ENCODE measurements at places on chromosomes 2 and 18.
A peak's percentile ranks its signal among the peaks of the same experiment; 100 is the strongest.

GRCh38 chr2:39470580-39470979 is 33.5 kb upstream of the MAP4K3 start:
- no peak for DNase-seq

- DNase-seq = no peak
Measured at GRCh38 chr2:55487686-55488085, 31.8 kb upstream of the CFAP36 start.

DNA sequence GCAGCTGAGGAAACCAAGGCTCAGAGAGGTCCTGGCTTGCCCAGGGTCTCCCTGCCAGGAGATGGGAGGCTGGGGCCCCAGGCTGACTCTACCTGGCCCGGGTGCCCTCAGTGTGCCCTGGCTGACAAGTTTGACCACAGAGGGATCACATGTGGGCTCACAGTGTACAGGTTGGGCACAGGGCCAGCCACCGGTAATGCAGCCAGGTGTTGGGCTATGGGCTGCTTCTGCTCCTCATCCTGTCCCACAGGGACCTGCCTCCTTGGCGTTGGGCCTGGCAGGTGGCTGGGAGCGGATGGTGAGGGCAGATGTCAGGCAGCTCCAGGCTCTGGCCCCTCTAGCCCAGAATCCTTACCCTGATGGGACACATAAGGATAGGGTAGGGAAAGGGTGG is 250.5 kb downstream of the LOXHD1 start:
- DNase-seq = no peak

DNA sequence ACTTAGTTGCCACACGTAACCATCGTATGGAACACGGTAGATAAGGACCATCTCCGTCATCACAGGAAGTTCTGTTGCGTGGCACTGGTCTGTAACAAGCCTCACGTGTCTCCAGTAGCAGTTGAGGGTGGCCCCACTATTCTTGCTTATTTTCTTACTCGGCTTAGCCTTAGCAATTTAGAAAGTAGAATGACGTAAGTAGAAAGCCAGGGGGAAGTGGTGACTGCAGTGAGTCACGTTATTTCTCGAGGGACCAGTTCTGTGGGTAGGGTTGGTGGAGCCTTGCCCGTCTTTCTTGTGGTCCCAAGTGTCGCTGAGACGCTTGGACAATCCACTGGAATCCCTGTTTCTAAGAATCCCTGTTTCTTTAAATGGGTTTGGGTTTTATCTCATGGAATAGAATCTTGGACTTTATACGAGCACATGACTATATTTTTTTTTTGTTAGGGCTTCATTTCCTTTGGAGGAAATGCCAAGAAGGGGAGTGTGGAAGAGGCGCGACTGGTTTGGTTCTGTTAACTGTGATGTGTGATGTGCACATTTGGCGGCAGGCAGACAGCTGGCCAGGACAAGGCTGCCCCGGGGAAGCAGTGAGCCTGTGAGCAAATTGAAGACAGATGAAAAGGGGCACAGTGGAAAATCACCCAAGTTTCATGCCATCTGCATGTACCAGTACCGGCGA is 96.2 kb downstream of the CABLES1 start:
- DNase-seq = peak; percentile 37

DNA sequence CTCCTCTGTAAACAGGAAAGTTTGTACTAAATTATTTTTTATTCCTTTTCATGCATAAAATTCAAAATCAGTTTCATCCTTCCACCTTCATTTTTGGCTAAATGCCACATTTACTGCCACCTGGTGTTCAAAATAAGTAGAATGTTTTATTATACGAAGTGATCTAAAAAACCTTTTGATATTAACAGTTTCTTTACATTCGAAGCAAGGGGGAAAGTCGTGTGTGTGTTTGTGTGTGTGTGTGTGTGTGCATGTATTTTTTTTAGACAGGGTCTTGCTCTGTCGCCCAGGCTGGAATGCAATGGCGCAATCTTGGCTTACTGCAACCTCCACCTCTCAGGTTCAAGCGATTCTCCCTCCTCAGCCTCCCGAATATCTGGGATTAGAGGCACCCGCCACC is 9.0 kb upstream of the SCN9A start:
- DNase-seq = no peak

DNA sequence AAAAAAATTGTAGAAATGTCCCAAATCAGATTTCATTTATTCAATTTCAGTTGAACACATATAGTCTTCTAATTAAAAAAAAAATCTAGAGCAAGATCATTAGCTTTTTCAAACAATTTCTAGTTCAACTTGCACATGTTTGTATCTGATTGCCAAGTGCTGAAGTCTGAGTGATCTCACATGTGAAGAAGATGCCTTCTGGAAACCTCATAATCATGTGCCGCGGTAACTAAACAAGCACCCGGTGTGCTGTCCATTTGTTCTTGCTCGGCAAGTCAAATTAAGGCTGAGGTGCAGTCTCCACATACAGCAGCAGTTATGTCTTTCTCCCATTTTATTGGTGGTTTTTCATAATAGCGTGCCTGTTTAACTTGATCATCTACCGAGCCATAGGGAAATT is 18.7 kb downstream of the CABLES1 start:
- DNase-seq = no peak

GRCh38 chr2:109375656-109376055 is 238.1 kb downstream of the SEPTIN10 start:
- no peak for DNase-seq

GRCh38 chr2:73516033-73516432 is 126.2 kb downstream of the NAT8 start:
- no peak for DNase-seq

- DNase-seq = no peak
Measured at GRCh38 chr2:24117902-24118301, 5.2 kb downstream of the PFN4 start.

- DNase-seq = no peak
Measured at GRCh38 chr18:12821408-12821807, 62.6 kb downstream of the PTPN2 start.

- no peak for DNase-seq
Measured at GRCh38 chr2:169354244-169354643, 8.1 kb downstream of the LRP2 start.

GRCh38 chr2:6957910-6958615 is 40.9 kb downstream of the RNF144A start:
- no peak for DNase-seq

GRCh38 chr18:42412896-42413295 is 457.9 kb downstream of the PIK3C3 start:
- no peak for DNase-seq

- DNase-seq = no peak
Measured at GRCh38 chr18:54742120-54742519, 86.2 kb upstream of the RAB27B start.
